ENCODE measurements at places on chromosomes 3 and 15. TPM values are rescaled to one million over a fixed set of nuclear protein-coding genes. Genes with fewer than 3 reads are reported as not detected.

SLC28A1 gene
- not detected for total RNA-seq

LRRIQ4 gene
- not detected for total RNA-seq

GPR149 gene
- total RNA-seq, result not detected

XPC gene
- 42.6 TPM for total RNA-seq

LNP1 gene
- total RNA-seq, result 4.3 TPM

DPPA2 gene
- total RNA-seq, result not detected

PARP3 gene
- total RNA-seq, result 29.4 TPM

GOLGA6L7 gene
- total RNA-seq, result not detected

NMD3 gene
- 48.9 TPM for total RNA-seq

CLSTN2 gene
- 0.37 TPM for total RNA-seq

CCDC39 gene
- total RNA-seq, result not detected

LRRC31 gene
- total RNA-seq, result not detected

ZNF774 gene
- total RNA-seq, result 0.98 TPM

UBAP1L gene
- total RNA-seq, result 2.2 TPM

LCTL gene
- not detected for total RNA-seq

SLC22A14 gene
- total RNA-seq, result 1.5 TPM

GNAT1 gene
- total RNA-seq, result not detected

GOLGA8M gene
- total RNA-seq, result 0.73 TPM

Data from subcutaneous preadipocyte (primary cell).